ENCODE measurements at places on chromosomes 12 and 14.

DNA sequence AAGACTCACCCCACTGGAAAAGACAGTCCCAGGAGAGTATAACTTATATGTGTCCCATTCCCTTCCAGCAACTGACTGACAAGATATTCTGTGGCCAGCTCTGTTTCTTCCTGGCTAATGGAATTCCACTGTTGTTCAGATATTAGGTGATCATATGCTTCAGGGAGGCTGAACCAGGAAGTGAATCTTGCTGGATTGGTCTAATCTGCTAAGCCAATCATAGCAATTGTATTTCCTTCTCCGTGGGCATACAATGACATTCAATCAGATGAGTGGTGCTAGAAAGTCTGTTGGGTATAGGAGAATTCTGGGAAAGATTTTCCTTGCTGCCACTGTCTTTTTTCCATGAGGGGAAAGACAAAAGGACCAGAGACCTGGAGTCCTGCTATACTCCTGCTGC lies 12.1 kb downstream of the PYGL start:
- DNase-seq: no peak

- DNase-seq: no peak
Measured at GRCh38 chr14:73149753-73150152, 13.4 kb downstream of the PSEN1 start.

GRCh38 chr14:83151571-83151970 lies 1617.9 kb upstream of the SEL1L start:
- DNase-seq: no peak

- DNase-seq: peak; percentile 77
Measured at GRCh38 chr12:103503546-103504480, 8.0 kb upstream of the C12orf42 start.

DNA sequence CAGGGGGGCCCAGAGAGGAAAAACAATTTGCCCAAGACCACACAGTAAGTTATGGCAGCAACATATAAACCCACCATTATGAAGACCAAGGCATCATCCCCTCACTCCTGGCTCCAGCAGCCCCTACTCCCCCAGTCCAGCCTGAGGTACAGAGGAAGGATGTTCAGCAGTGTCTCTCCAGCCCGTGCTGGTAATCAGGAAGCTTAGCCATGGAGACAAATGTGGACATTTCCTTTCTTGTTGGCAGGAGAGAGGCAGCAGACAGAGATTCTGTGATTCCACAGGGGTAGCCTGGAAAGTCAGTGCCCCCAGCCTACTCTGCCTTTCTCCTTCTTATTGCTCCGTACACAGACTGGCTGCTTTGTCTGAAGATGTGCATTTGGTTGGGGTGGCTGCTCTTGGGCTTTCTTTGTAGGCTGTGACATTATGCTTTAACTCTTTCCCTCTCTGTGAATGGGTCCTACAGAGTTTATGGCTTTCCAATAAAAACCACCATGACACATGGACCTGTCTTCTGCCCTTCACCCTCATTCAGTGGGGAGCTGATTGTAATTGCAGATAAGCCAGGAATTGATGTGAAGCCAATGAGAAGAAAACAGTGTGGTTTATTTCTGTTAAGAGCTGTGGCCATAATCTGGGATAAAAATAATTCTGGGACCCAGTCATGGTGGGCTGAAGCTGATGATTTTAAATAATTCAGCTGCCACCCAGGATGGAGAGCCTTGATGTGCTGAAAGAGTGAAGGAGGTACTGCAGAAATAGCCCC lies 3.4 kb downstream of the RPH3A start:
- no peak for DNase-seq

All from D341Med (cell line).